ENCODE measurements at places on chromosomes 5 and 9. TPM values are rescaled to one million over a fixed set of nuclear protein-coding genes. Genes with fewer than 3 reads are reported as not detected.

Gene F2RL1
- total RNA-seq, result 10.6 TPM

Gene SPAG8
- total RNA-seq, result 1.6 TPM

Gene F12
- 2.0 TPM for total RNA-seq

Gene GALNT12
- 28.8 TPM for total RNA-seq

- DNase-seq, result no peak
- no peaks in the 10 kb centered on the region for H3K27me3 ChIP-seq
- no peak overlapping the region for H3K4me3 ChIP-seq
- H3K27ac ChIP-seq, result no peak overlapping the region
- H3K4me1 ChIP-seq, result no peaks in the 10 kb centered on the region
These were observed 39.4 kb downstream of the OSMR start for GRCh38 chr5:38885208-38885607.

DNA sequence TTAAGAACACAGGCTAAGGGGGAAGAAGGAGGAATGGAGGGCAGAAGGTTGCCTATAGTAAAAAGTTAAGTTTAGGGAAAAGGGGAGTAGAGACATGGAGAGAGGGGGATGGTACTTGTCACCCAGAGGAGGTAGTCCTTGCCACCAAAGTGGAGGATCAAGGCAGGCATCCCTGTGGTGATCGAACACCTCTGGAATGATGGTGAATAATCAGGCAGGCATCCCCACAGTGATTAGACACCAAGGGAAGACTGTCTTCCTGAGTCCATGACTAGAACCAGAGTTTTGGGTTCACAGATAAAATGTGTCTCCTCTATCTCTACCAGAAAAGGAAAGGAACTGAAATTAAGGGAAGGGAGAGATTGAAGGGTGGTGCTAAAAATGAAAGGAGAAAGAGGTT, 19.2 kb upstream of the HMGCS1 start:
- H3K27me3 ChIP-seq, result no peaks in the 10 kb centered on the region
- H3K27ac ChIP-seq, result no peak overlapping the region
- H3K36me3 ChIP-seq, result no peaks in the 10 kb centered on the region
- DNase-seq, result no peak

GRCh38 chr5:122377026-122377425, 65.0 kb downstream of the SNCAIP start:
- no peak overlapping the region for H3K27ac ChIP-seq
- H3K27me3 ChIP-seq, result no peaks in the 10 kb centered on the region
- H3K36me3 ChIP-seq, result no peaks in the 10 kb centered on the region
- no peak overlapping the region for H3K4me3 ChIP-seq
- no peaks in the 10 kb centered on the region for H3K4me1 ChIP-seq

GRCh38 chr5:40084614-40085013, 595.1 kb upstream of the PTGER4 start:
- H3K4me3 ChIP-seq, result no peak overlapping the region
- no peak overlapping the region for H3K27ac ChIP-seq
- H3K27me3 ChIP-seq, result no peaks in the 10 kb centered on the region
- H3K36me3 ChIP-seq, result no peaks in the 10 kb centered on the region
- no peaks in the 10 kb centered on the region for H3K4me1 ChIP-seq

DNA sequence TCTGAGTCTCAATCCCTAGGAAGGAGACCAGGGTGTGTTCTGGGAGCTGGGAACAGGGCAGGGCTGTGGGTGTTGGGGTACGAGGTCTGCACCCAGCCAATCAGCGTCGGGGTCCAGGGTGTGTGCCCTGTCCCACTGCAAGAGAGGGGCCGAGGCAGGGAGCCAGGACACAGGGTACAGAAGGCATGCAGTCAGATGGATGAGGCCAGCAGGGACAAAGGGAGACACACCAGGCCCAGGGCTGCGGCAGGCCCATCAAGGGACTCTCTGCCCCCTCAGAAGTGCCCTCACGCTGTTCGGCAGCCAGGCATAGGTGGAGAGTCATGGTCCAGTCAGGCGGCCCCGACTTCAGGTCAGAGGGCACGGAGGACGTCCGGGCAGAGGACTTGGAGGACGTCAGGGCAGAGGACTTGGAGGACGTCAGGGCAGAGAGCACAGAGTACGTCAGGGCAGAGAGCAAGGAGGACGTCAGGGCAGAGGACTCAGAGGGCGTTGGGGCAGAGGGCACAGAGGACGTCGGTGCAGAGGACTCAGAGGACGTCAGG, 28.8 kb upstream of the ADAMTS2 start:
- no peaks in the 10 kb centered on the region for H3K27me3 ChIP-seq
- no peak for DNase-seq
- no peak overlapping the region for H3K27ac ChIP-seq
- H3K4me3 ChIP-seq, result no peak overlapping the region
- no peaks in the 10 kb centered on the region for H3K36me3 ChIP-seq

GRCh38 chr5:158320178-158320674, 461.3 kb upstream of the CLINT1 start:
- H3K27ac ChIP-seq, result no peak overlapping the region
- H3K4me1 ChIP-seq, result peaks cover 5% of the 10 kb centered on the region
- no peak overlapping the region for H3K4me3 ChIP-seq
- no peak for DNase-seq
- H3K36me3 ChIP-seq, result no peaks in the 10 kb centered on the region

All from neural progenitor cell (in vitro differentiated cells).